ENCODE measurements at places on chromosomes 13 and 19.

GRCh38 chr19:29090783-29091526, 122.0 kb downstream of the UQCRFS1 start:
- DNase-seq = no peak

GRCh38 chr19:313169-313987, 22.2 kb upstream of the PLPP2 start:
- DNase-seq = no peak

- no peak for DNase-seq
Measured at GRCh38 chr13:62432906-62433305, 1017.3 kb upstream of the PCDH20 start.

DNA sequence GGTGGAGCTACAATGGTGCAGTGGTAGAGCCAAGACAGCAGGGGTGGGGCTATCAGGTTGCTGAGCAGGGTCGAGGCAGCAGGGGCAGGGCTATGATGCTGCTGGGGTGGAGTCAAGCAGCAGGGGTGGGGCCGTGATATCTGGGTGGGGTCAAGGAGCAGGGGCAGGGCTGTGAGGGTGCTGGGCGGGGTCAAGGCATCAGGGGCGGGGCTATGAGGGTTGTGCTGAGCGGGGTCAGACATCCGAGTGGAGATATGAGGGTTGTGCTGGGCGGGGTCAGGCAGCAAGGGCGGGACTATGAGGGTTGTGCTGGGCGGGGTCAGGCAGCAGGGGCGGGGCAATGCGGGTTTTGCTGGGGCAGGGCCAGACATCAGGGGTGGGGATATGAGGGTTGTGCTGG, 14.7 kb downstream of the HCN2 start:
- DNase-seq = no peak

- no peak for DNase-seq
Measured at GRCh38 chr13:34545461-34545860, 396.6 kb upstream of the NBEA start.

GRCh38 chr19:33125929-33126388, 6.0 kb upstream of the WDR88 start:
- no peak for DNase-seq

GRCh38 chr13:101545521-101545920, 93.0 kb downstream of the ITGBL1 start:
- DNase-seq = no peak

DNA sequence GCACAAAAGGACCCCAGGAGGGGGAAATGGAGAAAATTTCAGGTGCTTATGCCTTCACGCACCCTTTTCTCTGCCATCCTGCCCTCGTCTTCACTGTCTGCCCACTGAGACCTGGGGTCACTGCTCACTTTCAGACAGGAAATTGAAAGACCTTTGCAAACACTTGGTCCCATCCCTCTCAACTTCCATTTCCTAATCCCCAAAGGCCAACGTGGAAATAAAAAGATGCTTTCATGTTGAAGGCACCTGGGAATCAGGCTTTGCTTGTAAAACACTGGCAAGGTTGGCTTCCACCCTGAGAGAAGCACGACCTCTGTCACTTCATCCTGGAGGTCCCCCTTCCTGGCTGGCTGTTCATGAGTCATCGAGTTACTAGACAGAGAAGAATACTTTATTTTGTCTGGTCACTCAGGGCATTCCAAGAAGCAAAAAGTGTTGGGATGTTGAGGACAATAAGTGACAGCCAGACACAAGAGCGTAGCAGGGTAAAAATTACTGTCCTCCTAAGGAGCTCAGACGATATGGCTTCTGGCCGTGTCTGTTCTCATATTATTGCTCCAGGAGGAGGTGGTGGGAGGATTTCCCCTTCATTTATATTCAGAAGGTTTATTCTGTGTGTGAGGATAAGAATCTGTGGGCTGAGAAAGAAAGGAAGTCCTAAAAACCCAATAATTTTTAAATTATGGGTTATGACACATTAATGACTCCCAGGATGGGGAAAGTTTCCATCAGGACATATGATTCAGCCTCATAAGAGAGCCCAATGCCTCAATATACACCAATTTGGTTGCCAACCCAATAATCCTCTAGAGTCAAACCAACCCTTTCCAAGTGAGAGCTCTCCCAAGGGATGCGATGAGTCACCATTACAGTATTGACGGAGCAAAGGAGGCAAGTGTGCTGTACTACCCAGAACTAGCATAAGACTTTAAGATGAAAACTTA, 409.0 kb downstream of the COG6 start:
- no peak for DNase-seq

DNA sequence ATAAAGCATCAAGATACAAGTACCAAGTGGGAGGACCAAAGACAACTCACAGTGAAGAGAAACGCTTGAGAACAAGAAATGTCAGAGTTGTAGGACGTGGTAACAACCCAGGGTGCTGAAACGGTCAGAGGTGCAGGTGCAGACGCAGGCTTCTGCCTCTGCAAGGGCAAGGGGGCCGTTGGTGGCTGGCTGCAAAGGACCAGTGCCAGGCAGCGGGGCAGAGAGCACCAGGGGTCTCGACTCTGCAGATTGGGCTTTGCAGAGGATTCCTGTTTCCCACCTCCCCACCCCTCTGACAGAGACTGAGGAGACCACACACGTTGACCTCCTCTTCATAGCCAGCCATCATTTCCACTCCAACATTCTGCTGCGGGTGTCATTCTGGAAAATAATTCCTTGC, 38.3 kb downstream of the RAB20 start:
- DNase-seq = no peak

DNA sequence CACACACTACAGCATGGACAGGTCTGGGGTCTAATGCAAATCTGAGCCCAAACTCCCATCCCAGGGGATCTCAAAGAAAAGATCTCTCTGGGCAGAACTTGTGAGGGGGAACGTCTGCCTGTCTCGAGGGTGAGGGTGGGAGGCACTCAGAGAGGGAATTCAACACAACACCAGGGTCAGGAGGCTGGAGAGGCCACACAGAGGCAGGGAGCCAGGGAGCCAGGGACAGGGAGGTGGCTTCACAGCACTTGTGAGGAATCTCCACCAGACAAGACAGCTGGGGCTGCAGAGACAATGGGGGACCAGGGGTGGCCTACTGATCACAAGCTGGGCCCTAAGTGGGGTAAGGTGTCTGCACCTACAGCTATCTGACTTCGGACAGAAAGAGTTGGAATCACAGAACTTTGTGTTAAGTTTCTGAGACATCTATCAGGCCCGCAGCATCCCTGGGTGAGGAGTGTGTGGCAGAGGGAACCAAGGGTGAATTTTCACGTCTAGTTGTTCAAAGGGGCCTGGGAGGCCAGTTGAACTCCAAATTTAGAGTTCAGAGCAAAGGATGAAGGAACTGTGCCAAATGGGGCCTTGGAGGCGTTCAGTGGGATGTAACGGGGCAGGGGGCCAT, 12.7 kb upstream of the AKAP8L start:
- DNase-seq = no peak

DNA sequence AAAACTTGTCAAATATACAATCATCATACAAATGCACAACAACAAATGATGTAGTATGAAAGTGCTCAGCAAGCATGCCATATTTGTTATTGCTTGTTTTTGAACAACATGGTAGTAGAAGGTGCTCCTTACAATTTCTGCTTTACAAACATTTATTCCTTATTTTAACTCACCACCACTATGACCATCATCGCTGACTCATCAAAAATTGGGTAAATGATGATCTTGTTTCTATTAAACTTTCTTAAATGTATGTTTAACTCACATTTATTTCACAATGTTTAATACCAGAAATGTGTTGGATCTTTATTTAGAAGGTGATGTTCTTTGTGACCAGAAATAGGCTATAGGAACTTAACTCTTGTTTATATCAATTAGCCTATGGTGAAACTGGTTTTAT, 45.5 kb downstream of the KCNRG start:
- no peak for DNase-seq

- DNase-seq = no peak
Measured at GRCh38 chr19:4374498-4375163, 25.7 kb downstream of the SH3GL1 start.

- DNase-seq = no peak
Measured at GRCh38 chr13:30440910-30441703, 18.8 kb downstream of the UBE2L5 start.

- no peak for DNase-seq
Measured at GRCh38 chr13:102584434-102584833, 12.4 kb upstream of the TPP2 start.

DNA sequence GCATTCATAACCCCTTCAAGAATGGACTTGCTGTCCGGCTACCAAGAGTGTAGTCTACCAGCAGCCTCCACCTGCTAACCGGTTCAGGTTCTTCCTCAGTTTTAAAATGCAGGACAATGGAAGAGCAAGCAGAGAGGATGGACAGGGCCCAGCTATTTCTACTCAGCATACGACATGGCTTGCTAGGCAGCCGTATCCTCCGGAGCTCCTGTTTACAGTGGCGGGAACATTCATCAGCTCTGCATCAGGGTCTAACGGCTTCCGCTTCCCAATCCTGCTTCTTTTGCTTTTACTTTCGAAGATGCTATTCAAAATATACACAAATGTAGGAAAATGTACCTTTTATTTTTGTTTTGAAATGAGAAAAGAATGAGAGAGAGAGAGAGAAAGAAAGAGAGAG, 118.5 kb downstream of the TRPC4 start:
- no peak for DNase-seq

GRCh38 chr13:103716718-103717117, 650.5 kb upstream of the SLC10A2 start:
- DNase-seq = no peak

DNA sequence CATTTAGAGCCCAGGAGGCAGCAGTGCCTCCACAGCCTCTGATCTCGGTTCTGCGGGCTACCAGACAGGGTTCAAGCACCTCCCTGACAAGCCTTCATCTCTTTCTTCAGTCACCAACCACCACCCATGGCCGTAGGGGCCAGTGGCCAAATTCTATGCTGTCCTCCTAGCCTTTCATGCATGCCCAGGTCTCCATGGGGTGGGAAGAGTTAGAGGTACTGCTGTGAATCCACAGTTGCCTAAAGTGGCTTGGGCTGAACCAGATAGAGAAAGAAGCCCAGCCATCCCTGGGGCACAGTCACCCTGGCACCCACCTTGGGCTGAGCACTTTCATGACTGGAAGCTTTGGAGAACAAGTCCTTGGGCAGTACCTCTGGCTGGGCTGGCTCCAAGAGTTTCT, 97.4 kb downstream of the ZDHHC20 start:
- DNase-seq = no peak

DNA sequence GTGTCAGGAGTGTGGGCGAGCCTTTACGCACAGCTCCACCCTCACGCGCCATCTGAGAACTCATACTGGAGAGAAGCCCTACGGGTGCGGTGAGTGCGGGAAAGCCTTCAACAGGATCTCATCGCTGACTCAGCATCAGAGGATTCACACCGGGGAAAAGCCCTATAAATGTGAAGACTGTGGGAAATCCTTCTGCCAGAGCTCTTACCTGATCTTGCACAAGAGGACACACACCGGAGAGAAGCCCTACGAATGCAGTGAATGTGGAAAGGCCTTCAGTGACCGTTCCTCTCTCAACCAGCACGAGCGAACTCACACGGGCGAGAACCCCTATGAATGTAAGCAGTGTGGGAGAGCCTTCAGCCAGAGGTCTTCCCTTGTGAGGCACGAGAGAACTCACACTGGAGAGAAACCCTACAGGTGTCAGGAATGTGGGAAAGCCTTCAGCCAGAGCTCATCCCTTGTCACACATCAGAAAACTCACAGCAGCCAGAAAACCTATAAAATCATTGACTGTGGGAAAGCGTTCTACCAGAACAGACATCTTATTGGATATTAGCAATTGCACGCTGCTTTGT, 6.9 kb upstream of the ZNF555 start:
- DNase-seq = no peak

- DNase-seq = no peak
Measured at GRCh38 chr19:32828139-32828538, 41.4 kb downstream of the SLC7A9 start.

- DNase-seq = no peak
Measured at GRCh38 chr13:38394777-38395496, 45.3 kb downstream of the UFM1 start.

GRCh38 chr19:47507012-47507411, 7.9 kb downstream of the NAPA start:
- no peak for DNase-seq

DNA sequence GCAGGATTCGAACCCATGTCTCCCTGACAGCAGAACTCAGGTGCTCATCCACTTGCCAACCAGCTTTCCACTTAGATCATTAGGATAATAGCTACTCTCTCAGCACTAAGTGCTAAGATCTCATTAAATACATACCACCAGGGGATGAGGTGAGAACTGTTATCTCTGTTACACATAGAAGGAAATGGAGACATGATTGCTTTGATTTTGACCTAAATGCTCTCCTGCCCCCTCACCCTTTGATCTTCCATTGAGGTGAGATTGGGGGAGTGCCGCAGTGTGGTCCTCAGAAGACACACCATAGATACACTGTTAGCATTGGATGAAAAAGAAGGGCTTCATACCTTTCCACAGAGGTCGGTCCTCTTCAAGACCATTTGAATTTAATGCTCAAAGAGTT, 38.9 kb upstream of the NPAS1 start:
- no peak for DNase-seq

DNA sequence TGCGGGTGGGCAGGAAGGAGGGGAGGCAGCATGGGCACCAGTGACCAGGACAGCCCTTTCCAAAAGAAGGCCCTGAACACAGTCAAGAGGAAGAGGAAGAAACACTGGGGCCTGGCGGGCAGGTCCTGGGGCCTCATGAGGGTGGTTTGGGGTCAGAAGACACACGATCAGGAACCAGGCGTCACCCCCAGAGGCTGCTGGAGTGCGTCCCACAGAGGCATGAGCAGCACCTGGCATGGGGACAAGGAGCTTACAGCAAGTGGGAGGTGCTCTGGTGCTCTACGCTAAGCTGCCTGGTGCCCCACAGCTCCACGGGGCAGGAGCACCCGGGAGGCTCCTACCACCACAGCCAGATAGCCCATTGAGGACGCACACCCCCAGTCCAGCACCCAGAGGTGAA, 20.0 kb downstream of the ELL start:
- DNase-seq = no peak

DNA sequence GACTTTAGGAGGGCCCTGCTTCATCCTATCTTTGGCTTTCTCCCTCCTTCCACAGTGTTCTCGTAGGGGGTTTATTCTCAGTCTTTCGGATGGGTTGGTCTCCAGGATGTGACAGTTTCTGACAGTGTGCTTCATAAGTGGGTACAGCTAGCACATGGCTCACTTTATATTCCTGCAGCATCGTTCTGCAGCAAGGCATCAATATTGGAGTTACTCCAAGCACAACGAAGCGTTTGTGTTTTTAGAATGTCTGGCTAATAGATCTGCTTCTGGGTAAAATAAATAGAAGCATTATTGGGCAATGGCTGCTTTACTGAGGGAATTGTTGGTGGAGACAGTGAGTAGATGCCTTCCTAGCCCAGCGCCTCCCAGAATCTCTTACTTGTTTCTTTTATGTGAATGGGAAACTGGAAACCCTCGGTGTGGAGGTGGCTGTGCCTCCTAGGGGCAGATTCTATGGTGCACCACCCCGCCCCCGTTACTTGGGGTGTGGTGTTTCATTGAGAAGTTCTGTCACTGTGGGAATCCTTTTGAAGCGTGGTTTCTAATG, 2.0 kb downstream of the FARP1 start:
- DNase-seq = no peak

GRCh38 chr13:25752957-25753551, 298.8 kb downstream of the SHISA2 start:
- DNase-seq = no peak

- no peak for DNase-seq
Measured at GRCh38 chr13:111919849-111920248, 147.1 kb upstream of the SOX1 start.

- no peak for DNase-seq
Measured at GRCh38 chr19:7622933-7623685, 6.2 kb downstream of the XAB2 start.

Data from iPS DF 6.9 (cell line).